Body of pancreas (tissue), 4 donors: ENCODE measurements at places on chromosomes 7 and 10.
A peak's percentile ranks its signal among the peaks of the same experiment; 100 is the strongest.

- no peak for DNase-seq
- H3K36me3 ChIP-seq, result no peaks in the 10 kb centered on the region
- H3K4me3 ChIP-seq, result no peak overlapping the region
- H3K27ac ChIP-seq, result no peak overlapping the region
- no peaks in the 10 kb centered on the region for H3K4me1 ChIP-seq
Observed at GRCh38 chr10:58585435-58585834, 72.8 kb downstream of the BICC1 start.

DNA sequence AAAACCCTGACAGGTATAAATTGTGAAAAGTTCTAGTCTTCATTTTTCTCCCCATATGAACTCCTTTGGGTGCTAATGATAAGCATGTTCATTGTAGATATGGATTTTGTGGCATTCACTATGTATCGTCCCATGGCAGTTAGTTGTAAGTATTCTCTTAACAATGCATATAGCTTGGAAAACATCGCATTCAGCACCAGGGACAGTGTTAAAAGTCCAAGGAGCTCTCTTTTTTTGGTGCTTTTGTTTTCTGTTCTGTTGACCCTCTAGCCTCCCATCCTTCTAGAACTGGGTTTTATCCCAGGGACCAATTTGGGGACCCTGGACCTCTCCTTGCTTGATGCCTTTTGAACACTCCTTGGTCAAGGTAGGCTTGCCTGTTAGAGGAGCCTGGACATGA lies 37.7 kb downstream of the INSYN2A start:
- peaks cover 6% of the 10 kb centered on the region for H3K4me1 ChIP-seq
- H3K36me3 ChIP-seq, result no peaks in the 10 kb centered on the region
- no peak overlapping the region for H3K4me3 ChIP-seq

- H3K27ac ChIP-seq, result no peak overlapping the region
- H3K4me3 ChIP-seq, result no peak overlapping the region
- no peaks in the 10 kb centered on the region for H3K27me3 ChIP-seq
- DNase-seq, result no peak
- no peaks in the 10 kb centered on the region for H3K4me1 ChIP-seq
Observed at GRCh38 chr7:22884911-22885788, 62.5 kb upstream of the TOMM7 start.

DNA sequence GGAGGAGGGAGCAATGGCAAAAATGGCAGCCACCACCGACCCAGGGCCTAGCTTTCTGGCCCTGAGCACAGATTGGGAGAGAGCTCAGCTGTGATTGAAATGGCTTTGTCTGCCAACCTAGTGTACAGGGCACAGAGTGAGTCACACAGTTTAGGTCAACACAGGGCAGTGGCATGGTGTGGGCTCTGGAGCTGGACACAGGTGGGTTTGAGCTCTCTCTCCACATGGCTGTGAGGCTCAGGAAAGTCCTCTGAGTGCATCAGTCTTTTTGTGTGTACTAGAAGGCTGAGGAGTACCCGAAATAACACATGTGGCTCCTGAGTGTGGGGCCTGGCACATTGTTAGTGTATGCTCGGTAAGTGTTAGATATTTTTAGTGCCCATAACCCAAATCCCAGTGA lies 60.2 kb upstream of the LOXL4 start:
- H3K4me1 ChIP-seq, result no peaks in the 10 kb centered on the region
- no peaks in the 10 kb centered on the region for H3K27me3 ChIP-seq
- no peak overlapping the region for H3K27ac ChIP-seq
- H3K36me3 ChIP-seq, result no peaks in the 10 kb centered on the region

DNA sequence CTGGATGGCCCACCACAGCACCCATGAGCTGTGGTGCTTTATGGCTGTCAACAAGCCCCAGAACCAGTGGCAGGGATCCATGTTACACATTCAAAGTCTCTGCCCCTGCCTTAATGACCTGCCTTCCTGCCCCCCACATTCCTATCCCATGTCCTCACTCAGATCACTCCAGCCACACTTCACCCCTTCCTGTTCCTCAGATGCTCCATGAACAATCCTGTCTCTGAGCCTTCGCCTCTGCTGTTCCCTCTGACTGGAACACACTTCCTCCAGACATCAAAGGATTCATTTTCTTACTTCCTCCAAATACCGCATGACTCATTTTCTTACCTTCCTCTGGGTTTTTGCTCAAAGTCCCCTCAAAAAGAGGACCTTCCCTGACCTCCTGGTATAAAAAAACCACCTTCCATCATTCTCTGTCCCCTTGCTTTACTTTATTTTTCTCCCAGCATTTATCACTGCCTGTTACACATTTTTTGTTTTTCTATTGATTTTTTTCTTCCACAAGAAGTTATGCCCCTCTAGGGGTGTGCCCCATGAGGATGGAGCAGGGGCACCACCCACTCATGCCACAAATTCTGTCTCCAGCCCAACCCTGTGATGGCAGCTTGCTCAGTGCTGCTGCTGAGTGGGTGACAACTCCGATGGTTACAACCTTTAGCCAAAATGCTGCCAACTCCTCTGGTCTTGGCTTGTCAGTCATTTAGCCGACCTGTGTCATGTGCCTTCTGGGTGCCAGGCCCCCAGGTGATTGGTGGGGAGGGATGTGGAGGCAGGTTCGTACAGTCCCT lies 18.2 kb downstream of the COL13A1 start:
- H3K4me3 ChIP-seq, result no peak overlapping the region
- no peaks in the 10 kb centered on the region for H3K27me3 ChIP-seq
- H3K4me1 ChIP-seq, result peaks cover 2% of the 10 kb centered on the region
- DNase-seq, result no peak
- no peak overlapping the region for H3K27ac ChIP-seq

GRCh38 chr10:22473459-22473858 lies 128.2 kb downstream of the SPAG6 start:
- no peak overlapping the region for H3K27ac ChIP-seq
- DNase-seq, result no peak
- H3K27me3 ChIP-seq, result no peaks in the 10 kb centered on the region
- H3K36me3 ChIP-seq, result no peaks in the 10 kb centered on the region

DNA sequence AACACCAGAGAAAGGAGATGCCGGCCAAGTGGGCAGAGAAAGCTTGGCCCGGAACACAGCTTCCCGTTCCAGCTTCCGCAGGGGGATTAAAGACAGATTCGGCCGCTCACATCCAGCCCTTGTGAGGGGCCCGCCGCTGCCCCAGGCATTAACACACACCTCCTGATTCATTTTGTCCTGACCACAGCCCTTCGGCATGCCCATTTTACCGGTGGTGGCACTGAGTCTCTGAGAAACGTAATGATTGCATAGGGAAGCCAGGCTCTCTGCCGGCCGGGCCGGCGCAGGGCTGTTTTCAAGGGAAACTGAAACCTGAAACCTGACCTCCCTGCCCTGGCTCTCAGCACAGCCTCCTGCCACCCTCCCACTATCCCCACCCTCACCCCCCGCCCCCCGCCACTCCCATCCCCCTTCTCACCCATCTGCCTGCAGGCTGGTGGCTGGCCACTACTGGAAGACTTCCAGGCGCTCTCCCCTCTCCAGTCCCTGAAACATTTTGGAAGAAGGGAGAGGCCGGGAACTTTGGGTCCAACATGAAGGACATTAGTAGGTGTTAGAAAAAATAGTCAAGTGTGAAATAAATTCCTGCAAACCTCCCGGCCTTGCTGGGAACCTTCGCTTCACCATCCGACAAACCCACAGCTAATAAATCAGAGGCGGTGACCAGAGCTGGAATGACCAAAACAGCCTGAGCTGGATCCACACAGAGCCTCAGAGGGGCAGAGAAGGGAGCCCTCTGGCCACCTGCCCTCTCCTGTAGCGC lies 83.5 kb upstream of the CUX1 start:
- no peak overlapping the region for H3K4me3 ChIP-seq
- H3K27ac ChIP-seq, result peak overlapping the region; percentile 54
- peak; percentile 74 for DNase-seq
- H3K36me3 ChIP-seq, result no peaks in the 10 kb centered on the region

- peak within 1 kb of the TSS; percentile 70 for H3K27ac ChIP-seq
- DNase-seq, result peak; percentile 69
- peaks cover 10% of the 10 kb centered on the region for H3K27me3 ChIP-seq
Observed at GRCh38 chr7:88759230-88760135, at the start of gene ZNF804B. ZNF804B (plus strand) TSS chr7:88759700; CDS start chr7:88759977, 277 bp downstream.

GRCh38 chr10:29681676-29682448 lies 47.1 kb upstream of the SVIL start:
- peaks cover 1% of the 10 kb centered on the region for H3K36me3 ChIP-seq
- H3K4me3 ChIP-seq, result no peak overlapping the region
- no peaks in the 10 kb centered on the region for H3K4me1 ChIP-seq
- no peak for DNase-seq
- no peaks in the 10 kb centered on the region for H3K27me3 ChIP-seq

DNA sequence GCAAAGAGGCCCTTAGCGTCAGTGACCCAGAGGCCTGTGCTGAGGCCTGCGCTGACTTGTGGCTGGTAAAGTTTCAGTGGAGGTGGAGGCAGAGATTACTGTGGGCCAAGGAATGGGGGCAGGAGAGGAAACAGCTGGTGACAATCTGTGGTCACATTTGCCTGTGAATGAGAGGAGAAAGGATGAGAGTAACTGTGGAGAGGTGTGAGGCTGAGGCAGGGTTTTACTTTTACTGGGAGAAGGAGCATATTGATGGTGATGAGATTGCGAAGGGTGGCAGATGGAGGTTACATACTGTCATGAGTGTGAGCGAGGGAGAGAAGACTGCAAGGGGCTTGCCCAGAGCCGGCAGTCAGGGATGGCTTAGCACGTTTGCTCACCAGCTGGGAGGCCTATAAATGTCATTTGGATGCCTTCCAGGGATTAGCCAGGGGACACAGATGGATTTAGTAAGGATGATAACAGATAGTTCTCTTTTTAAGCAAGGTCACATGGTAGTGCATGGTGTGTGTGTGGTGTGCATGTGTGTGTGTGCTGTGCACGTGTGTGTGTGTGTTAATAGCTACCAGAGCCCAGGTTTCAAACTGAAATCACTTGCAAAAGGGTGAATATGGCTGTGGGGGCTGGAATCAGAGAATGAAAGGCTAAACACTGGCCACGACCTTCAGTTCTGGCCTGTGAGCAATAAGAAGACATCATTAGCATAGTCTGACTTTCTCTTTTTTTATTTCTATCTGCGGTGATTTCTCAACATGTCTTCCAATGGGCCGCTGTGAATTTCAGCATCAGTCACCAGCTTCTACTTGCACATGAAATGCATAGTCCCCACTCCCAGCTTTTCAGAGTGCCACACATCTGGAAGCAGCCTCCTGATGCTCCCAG lies 291.5 kb upstream of the ZNF32 start:
- no peak for DNase-seq
- peaks cover 13% of the 10 kb centered on the region for H3K4me1 ChIP-seq
- H3K36me3 ChIP-seq, result no peaks in the 10 kb centered on the region
- H3K27me3 ChIP-seq, result no peaks in the 10 kb centered on the region
- no peak overlapping the region for H3K4me3 ChIP-seq

- no peak overlapping the region for H3K27ac ChIP-seq
- H3K27me3 ChIP-seq, result no peaks in the 10 kb centered on the region
- H3K36me3 ChIP-seq, result no peaks in the 10 kb centered on the region
- no peaks in the 10 kb centered on the region for H3K4me1 ChIP-seq
Observed at GRCh38 chr7:42671627-42672026, 240.2 kb downstream of the C7orf25 start.
